ENCODE measurements at places on chromosomes 4 and X. TPM values are rescaled to one million over a fixed set of nuclear protein-coding genes. Genes with fewer than 3 reads are reported as not detected.

Gene CYLC1
- total RNA-seq: not detected

Gene KIAA1210
- not detected for total RNA-seq

GRCh38 chr4:123517971-123518370 lies 121.4 kb downstream of the SPRY1 start:
- DNase-seq: no peak

DNA sequence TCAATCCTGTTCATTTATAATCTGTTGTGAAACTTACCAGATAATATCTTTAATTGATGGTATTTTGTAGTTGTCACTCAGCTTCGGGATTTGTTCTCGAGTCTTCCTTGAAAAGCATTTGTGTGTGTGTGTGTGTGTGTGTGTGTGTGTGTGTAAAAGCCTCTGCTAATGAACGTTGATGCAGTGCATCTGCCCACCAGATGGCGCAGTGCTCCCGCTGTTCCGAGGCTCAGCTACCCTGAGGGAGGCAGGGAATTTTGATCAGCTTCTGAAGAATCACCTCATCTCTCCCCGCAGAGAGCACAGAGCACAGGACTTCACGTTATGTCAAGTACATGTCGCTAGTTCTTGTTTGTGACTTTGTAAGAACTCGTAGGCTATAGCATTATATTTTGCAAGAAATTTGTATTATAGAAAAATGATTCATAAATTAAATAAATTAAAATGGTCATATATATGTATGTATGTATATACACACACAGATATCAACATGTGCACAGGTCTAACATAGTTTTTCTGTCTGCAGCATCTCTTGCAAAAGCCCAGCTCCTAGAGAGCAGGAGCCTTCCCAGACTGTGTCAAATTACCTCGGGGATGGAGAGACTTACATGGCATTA lies 316.7 kb upstream of the IGFBP7 start:
- no peak for DNase-seq

- DNase-seq: no peak
Measured at GRCh38 chr4:190016369-190017289, 10.4 kb downstream of the FRG2 start.

GRCh38 chrX:323721-324628 lies 5.4 kb upstream of the GTPBP6 start:
- peak; percentile 21 for DNase-seq

Gene GPC4
- total RNA-seq: 33.1 TPM

GRCh38 chr4:109171070-109171469 lies 131.4 kb downstream of the COL25A1 start:
- no peak for DNase-seq

DNA sequence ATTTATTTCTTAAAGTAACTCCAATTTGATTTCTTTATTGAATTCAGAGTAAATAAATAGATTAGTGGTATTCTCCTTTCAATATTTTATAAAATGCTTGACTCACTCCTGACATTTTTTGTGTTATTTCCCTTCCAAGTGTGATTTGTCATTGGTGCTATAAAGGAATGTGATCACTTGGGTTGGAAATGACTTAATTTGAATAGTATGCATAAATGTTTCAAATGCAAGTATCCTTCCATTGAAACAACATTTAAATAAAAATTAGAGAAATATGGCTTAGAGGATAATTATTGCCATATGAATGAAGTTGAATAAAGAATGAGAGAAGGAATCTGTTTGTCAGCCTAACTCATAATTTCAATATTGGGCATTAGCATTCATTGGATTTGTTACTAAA lies 182.7 kb downstream of the PABPC4L start:
- DNase-seq: no peak

GRCh38 chr4:54661686-54662085 lies 3.9 kb downstream of the KIT start:
- peak; percentile 14 for DNase-seq

Gene MTNR1A
- not detected for total RNA-seq

GRCh38 chr4:160745126-160745525 lies 1418.7 kb downstream of the FSTL5 start:
- DNase-seq: peak; percentile 34

Gene TCEAL7
- total RNA-seq: 23.1 TPM

GRCh38 chr4:176002007-176002613 lies 63.5 kb upstream of the WDR17 start:
- no peak for DNase-seq

- no peak for DNase-seq
Measured at GRCh38 chr4:41176340-41176739, 38.0 kb downstream of the APBB2 start.

DNA sequence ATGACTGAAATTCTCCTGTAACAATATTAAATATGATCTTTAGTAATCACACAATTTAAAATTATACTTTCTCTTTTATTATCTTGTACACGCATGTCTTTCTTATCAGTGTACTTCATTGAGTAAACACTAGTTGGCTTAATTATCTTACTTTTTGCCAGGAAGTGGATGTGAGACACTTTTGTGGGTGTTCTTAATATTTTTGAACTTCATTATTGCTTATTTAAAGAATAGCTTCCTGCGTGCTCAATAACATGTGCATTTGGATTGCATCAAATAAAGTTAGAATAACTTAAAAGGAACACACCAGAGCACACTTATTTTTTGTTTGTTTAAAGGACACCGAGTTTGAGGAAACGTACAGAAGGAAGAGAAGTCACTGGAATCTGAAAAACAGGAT lies 128.5 kb upstream of the VEGFC start:
- DNase-seq: no peak

- no peak for DNase-seq
Measured at GRCh38 chr4:114807357-114807756, 208.8 kb downstream of the UGT8 start.

Gene AGTR2
- 0.33 TPM for total RNA-seq

DNA sequence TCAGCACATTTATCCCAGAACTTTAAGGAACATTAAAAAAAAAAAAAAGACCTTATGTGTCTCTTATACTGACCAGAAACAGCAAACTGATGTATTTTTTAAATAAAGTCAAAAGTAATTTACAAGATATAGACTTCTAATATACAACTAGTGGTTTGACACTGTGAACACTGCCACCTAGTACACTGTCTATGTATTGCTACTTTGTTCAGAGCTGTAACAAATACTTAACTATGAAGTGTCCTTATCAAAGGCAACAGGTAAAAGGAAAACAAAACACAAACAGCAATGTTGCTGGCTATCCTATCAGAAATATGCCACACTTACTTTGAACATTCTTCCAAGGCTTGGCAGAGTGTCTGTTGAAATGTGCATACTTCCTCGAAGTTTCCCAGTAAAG lies 60.4 kb downstream of the CD40LG start:
- no peak for DNase-seq

Gene TRIM75
- not detected for total RNA-seq

Gene DMD
- 2.5 TPM for total RNA-seq

Gene GPRIN3
- 0.41 TPM for total RNA-seq

DNA sequence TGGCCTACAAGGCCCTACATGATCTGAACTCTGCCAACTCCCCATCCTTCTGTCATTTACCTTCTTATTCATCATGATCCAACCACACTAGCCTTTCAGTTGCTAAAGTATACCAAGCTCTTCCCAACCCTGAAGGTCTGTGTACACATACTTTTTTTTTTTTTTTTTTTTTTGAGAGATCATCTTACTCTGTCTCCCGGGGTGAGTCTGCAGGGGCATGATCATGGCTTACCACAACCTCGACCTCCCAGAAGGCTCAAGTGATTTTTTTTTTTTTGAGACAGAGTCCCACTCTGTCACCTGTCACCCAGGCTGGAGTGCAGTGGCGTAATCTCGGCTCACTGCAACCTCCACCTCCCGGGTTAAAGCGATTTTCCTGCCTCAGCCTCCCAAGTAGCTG lies 5.9 kb upstream of the UTP14A start:
- DNase-seq: no peak

GRCh38 chr4:152004801-152005200 lies 244.0 kb upstream of the GATB start:
- no peak for DNase-seq

GRCh38 chr4:113468165-113469022 lies 293.1 kb downstream of the CAMK2D start:
- DNase-seq: peak; percentile 99

Gene DRD5
- total RNA-seq: not detected

Gene NAP1L3
- total RNA-seq: 3.2 TPM
